ENCODE measurements at places on chromosomes 12 and 14. TPM values are rescaled to one million over a fixed set of nuclear protein-coding genes. Genes with fewer than 3 reads are reported as not detected.

Gene ANG
- total RNA-seq = 2.4 TPM

- no peak for DNase-seq
Observed at GRCh38 chr12:130768120-130768519, 52.0 kb upstream of the RIMBP2 start.

Gene BEGAIN
- 14.1 TPM for total RNA-seq

DNA sequence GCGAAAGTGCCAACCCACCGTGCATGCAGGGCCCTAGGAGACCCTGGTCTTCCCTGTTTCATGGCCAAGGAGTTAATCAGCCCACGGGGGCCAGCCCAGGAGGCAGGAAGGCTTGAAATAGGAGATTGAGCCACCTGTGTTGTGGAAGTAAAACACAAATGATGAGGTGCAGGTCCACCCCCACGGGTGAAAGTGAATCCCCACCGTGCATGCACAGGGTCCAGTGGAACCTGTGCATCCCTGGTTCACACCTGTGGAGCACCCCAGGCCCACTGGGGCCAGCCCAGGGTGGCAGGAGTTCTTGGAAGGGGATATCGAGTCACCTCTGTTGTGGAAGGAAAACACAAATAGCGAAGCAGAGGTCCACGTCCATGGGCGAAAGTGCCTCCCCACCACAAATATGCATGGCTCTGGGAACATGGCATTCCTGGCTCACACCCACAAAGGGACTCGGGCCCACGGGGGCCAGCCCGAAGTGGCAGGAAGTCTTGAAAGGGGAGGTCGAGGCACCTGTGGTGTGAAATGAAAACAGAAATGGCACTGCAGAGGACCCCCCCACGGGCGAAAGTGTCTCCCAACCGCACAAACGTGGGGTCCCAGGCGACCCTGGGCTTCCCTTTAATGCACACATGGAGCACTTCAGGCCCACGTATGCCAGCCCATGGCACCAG, 381.5 kb downstream of the ALG10 start:
- DNase-seq = no peak

- DNase-seq = no peak
Observed at GRCh38 chr12:15851045-15851620, 31.1 kb upstream of the STRAP start.

DNA sequence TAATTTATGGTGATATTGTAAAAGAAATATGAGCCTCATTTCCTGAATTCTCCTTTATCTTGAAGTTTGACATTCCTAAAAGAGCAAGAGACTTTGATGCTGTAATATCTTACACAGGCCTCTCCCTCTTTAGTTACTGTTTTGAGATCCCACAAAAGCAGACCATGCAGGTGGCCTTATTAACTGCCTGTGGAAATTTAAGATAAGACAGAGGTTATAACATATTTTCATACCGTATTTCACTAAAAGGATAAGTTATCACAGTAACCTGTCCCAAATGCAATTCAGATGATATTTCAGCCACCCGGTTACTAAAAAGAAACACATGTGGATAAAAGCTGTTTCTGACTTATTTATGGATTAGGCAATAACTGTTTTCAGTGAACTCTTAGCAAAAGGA, 150.1 kb downstream of the NAV3 start:
- DNase-seq = no peak

DNA sequence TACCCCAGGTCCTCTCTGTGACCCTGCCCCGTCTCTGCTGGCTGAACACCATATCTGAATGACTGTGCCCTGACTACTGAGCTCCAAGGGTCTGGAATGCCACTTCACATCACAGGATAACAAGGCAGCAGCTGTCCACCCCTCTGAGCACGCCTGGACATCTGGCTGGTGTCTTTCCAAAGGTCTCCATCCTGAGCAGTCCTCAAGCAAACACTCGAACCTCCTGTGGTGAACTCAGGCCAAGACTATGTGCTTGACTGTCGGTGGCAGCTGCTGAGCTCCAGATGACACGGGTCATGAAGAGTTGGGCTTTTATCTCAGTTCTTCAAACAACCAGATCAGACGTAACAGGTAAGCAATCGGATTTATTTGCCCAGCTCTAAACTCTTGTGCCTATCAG, 117.2 kb upstream of the BCL2L14 start:
- no peak for DNase-seq

DNA sequence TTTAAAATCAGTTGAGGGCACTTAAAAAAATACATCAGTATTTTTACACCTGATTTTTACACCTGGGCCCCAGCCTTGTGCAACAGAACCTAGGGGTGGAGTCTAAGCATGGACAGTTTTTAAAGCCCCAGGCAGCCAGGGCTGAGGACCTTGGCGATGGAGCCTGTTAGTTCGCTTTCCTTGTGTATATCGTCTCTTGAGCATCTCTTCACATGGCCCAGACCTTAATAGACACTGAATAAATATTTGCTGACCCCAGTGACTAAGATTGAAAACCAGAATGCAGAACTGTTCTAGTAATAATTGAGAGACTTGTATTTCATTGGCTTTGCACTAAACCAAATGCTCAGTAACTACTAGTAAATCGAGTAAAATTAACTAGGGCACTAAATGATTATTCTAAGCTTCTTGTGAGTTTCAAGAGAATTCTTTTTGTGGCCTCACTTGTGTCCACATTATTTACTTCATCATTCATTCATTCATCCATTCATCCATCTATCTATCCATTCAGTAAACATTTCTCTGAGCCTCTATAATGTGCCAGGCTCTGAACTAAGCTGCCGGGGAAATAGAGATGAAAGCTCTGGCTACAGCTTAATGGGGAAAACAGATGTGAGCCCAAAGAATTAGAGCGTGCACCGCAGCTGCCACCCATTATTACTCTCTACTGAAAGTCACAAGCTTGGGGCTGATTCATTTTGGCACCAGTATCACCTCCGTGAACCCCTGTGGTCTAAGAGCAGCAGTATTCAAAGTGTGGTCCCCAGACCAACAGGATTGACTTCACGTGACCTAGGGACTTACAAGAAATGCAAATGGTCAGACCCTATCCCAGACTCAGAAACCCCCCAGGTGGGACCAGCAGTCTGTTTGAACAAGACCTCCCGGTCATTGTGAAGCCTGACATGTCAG, 30.7 kb upstream of the BCL7A start:
- no peak for DNase-seq

Gene CLEC14A
- not detected for total RNA-seq

Gene IFNG-AS1
- not detected for total RNA-seq

Gene SIX4
- total RNA-seq = 20.6 TPM

GRCh38 chr12:19431407-19432308, 7.6 kb upstream of the AEBP2 start:
- no peak for DNase-seq

DNA sequence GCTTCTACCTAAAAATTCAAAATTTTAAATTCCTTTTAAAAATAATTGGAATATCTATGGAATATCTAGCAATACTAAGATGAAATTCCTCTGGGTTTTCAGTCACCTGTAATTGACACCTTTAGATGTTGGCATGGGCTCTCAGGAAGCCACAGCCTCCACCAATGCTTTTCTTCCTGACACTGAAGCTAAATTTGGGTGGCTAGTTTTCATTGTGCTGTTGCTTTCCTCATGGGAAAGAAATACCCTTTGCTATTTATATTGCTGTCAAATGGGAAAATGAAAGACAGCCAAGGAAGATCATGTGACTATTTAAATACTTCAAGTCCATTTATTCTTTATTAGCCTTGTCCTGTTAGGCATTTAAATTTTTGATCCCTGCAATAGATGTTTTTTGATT, 313.0 kb downstream of the NAV3 start:
- DNase-seq = no peak

DNA sequence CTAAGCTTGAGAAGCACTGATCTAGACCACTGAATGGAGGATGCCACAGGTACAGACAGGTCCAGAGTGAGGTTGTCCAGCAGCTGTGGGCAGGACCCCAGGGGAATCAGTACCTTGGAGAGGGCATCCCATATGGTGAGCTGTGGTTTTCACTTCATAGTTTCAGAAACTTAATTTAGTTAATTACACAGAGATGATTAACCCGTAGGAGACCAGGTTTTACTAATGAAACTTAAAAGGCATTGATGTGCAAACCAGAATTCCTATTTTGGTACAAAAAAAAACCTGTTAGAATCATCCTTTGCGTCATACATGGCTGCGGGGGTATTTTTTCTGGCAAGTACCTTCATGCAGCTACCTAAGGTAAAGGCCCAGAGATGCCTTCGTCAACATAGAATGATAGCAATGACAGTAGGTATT, 159.3 kb downstream of the DACT1 start:
- no peak for DNase-seq

GRCh38 chr14:37697489-37698121, 102.2 kb downstream of the TTC6 start:
- DNase-seq = peak; percentile 43

DNA sequence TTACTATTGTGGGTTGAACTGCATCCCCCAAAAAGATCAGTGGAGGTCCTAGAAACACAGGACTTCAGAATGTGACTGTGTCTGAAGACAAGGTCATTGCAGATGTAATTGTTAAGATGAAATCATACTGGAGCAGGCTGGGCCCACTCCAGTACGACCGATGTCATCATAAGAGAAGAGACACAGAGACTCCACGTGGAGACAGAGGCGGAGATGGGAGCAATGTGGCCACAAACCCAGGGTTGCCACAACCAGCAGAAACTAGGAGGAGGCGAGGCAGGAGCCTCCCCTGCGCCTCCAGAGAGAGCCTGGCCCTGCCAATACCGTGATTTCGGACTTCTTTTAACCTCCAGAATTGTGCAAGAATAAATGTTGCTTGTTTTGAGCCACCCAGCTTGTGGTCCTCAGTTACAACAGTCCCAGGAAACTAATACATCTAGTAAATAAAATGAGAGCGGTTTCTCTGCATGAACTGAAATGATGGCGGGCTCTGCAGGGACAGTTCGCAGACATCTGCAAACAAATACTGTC, 25.7 kb upstream of the FZD10 start:
- DNase-seq = no peak

DNA sequence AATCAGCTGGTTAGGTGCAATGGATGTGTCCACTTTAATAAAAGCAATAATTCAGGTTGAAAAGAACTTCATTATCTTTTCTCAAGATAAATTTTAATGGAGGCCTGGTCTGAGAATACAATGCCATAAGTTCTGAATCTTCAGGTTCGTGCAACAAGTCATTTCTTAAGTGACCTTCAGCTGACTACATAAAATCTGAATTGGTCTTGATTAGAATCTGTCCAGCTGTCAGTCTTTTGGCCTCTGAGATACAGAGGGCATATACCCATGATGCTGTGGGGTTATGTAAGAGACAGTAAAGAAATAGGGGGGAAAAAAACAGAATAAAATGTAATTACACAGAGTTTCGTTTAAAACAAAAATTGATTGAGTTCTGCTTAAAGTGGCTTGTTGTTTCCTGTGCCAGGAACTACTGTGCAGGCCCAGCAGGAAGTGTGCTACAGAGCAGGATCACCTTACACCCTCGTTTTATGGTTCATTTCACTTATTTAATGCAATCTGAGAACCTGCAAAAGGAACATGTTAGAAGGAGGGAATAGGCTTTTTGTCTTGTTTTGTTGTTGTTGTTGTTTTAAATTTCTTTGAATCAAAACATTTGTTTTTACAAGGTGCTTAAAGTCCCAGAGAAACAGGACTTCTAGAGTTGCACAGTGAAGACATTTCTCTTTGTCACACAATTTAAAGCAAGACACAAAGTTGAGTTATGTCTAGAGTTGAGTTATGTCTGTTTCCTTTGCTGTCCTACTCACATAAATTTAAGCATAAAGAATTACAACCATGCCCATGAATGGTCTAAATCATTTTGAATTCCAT, 64.2 kb downstream of the LGR5 start:
- DNase-seq = peak; percentile 13

GRCh38 chr14:70827752-70828151, 18.4 kb upstream of the MAP3K9 start:
- DNase-seq = no peak

Gene DNAI7
- total RNA-seq = 0.11 TPM

- DNase-seq = peak; percentile 90
Observed at GRCh38 chr12:26636710-26637328, 196.2 kb downstream of the ITPR2 start.

Gene NPFF
- total RNA-seq = not detected

Gene PZP
- not detected for total RNA-seq

DNA sequence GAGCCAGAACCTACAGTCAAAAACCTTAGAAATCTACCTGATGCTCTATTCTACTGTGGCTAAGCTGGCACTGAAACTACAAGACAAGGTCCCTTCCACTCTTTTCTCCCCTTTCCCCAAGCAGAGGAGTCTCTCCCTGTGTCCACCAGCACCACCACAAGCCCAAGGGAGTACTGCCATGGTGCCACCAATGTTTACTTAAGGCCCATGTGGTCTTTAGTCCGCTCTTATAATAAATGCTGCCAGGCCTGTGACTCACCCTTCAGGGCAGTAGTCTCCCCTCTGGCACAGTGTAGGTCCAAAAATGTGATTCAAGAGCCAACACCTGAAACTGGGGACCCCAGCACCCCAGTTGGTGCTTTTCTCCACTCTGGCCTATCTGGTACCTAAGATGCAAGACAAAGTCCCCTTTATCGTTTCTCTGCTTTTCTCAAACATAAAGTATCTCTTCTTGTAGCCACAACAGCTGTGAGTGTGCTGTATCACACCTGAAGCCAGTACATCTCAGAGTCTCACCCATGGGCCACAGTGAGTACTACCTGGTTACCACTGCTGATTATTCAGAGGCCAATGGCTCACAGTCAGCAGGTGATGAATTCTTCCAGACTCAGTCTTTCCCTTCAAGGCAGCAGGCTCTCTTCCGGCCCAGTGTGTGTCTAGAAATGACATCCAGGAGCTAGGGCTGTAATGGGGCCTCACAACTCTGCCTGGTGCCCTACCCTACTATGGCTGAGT, 29.3 kb downstream of the SLC38A2 start:
- DNase-seq = peak; percentile 21
